CD4-positive, alpha-beta T cell treated with Interleukin-6 at 100 ng/mL for 8 hours (primary cell): ENCODE measurements at places on chromosomes 12 and 14.

DNA sequence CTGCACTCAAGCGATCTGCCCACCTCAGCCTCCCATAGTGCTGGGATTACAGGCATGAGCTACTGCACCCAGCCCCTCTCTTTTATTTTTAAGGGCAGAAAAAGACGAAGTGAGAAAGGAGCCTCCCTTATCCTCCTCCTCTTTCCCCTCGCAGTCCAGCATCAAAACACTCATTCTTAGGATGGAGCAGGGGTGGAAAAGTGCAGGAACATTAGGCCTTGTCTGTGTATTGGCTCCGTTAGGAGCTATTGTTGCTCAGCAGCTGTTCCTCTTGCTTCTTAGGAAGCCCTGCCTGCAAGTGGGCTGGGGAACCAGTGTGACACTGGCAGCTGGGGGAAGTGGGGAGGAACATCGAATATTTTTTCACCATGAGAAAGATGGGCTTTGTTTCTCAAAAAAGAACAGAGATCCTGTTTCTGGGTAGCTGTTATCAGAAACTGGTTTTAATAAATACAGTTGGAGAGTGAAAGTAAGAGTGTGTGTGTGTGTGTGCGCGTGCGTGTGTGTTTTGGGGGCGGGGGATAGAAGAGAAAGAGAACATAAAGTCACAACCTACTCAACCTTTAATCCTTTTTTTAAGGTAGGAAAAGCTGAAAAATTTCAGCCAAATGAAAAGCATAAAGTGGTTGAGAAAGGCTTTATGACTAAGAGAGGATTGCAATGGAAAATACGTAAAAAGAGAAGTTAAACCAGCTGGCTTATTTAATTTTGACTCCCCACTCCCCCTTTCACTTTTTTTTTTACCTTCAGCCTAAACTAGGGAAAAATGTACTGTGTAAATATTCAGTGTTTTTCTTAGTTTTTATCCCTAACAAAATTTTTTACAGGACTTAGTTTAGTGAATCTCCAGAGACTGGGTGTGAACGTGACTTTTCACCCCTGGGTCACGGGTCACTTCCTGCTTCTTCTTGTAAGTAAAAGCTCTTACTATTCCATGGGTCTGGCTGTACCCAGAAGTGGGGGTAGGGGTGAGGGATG is 197.2 kb upstream of the PLEKHG7 start:
- DNase-seq, result peak; percentile 49

- no peak for DNase-seq
Observed at GRCh38 chr14:26218861-26219260, 379.0 kb downstream of the NOVA1 start.

GRCh38 chr12:100733817-100734593 is 60.6 kb upstream of the ANO4 start:
- DNase-seq, result no peak

DNA sequence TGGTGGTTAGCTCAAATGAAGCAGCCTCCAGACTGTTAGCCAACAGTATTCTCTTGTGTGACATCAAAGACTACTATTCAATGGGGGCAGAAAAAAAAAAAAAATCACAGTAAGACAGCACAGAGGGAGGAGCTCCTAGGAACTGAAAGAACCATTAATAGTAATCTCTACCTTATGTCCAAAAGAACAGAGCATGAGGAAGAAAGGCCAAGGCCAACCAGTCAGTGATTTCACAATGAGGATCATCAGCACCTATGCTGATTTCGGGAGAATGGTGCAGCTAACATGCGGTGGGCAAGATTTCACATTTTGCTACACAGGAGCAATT is 66.3 kb upstream of the SOX5 start:
- DNase-seq, result no peak

DNA sequence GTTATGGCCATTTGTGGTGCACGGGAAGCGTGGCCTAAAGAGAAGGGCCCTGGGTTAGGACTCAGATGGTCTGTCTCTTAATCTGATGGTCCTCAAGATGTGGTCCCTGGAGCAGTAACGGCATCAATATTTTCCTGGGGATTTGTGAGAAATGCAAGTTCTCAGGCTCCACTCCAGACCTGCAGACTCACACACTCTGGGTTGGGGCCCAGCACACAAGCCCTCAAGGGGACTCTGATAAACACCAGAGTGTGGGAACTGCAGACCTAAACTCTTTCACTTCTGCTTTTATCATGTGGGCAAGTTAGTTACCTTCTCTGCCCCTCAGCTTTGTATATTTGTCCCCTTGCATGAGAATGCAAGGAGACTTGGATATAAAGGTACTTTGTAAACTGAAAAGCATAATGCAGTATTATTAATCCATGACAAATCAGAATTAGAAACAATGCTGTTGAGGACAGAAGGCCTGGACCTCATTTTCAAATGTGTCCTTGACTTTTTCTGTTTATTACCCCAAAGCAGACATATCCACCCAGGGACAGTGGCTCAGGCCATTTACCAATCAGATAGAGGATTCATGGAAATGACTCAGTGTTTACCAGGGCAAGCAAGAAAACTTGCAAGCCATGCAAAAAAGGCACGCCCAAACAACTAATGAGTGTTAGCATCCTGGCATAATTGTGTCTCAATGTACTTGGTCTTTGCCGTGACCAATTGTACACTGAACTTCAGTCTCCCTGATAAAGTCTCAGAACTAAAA is 157.0 kb downstream of the ASCL1 start:
- DNase-seq, result no peak
